Effector memory CD8-positive, alpha-beta T cell (primary cell): ENCODE measurements at places on chromosomes 11 and 22.

DNA sequence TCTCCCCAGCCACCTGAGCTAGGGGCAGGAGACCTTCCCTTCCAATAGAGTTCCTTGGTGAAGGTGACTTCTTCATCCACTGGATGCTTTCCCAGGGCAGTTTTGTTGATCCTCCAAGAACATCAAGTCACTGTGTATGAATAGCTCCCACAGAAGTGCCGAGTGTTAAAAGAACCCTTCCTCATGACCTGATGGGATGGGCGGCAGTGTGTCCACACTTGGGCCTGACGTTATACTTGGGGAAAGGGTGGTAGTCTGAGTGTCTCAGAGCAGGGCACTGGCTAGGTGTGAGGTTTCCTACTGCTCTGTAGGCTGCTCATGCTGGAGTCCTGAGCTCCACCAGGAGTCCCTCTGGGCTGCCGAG lies 7.6 kb upstream of the LYVE1 start:
- DNase-seq, result no peak

DNA sequence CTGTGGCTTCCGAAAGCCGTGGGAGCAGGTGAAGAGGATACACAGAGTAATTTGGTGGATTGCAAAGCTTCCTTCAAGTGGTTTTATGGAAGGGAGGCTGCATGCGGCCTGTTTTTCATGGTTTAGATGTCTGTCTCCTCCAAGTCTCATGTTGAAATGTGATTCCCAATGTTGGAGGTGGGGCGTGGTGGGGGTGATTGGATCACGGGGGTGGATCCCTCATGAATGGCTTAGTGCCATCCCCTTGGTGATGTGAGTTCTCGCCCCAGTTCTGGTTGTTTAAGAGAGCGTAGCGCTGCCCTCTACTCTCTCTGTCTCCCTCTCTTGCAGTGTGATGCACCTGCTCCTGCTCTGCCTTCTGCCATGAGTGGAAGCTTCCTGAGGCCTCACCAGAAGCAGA lies 247.8 kb upstream of the B3GAT1 start:
- DNase-seq, result no peak

DNA sequence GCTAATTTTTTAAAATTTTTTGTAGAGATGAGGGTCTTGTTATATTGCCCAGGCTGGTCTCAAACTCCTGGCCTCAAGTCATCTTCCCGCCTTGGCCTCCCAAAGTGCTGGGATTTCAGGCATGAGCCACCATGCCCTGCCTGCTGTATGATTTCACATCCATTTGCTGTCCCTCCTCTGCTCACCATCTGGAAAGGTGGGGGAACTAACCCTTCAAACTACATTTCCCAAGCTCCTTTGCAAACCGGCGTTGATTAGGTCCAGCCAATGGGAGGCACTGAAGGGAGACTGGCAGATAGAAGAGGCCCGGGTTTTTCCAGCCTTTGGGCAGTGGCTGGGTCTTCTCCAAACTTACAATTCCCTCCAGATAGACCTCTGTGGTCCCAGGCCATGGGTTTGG lies 19.3 kb downstream of the RFPL1 start:
- DNase-seq, result no peak

- no peak for DNase-seq
Measured at GRCh38 chr11:43574949-43575912, 105.3 kb upstream of the HSD17B12 start.

GRCh38 chr22:36369922-36370791 lies 17.6 kb downstream of the MYH9 start:
- DNase-seq, result no peak

DNA sequence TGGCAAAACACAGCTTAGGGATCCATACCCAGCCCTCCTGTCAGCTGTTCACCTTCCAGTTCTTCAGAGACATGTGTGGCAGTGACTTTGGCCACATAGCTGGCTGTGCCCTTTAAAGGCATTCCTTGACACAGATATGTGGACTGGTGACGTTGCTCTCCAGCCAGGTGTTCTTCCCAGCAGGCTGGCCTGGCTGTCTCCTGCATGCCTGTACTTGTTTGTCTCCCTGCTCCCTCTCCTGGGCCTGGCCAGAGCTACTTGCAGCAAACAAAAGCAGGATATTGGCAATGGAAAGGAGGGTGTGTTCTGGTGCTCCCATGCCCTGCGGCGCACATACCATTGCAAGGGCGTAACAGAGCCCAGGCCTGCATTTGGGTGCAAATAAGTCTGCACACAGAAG lies 38.3 kb downstream of the PIK3IP1 start:
- DNase-seq, result no peak

DNA sequence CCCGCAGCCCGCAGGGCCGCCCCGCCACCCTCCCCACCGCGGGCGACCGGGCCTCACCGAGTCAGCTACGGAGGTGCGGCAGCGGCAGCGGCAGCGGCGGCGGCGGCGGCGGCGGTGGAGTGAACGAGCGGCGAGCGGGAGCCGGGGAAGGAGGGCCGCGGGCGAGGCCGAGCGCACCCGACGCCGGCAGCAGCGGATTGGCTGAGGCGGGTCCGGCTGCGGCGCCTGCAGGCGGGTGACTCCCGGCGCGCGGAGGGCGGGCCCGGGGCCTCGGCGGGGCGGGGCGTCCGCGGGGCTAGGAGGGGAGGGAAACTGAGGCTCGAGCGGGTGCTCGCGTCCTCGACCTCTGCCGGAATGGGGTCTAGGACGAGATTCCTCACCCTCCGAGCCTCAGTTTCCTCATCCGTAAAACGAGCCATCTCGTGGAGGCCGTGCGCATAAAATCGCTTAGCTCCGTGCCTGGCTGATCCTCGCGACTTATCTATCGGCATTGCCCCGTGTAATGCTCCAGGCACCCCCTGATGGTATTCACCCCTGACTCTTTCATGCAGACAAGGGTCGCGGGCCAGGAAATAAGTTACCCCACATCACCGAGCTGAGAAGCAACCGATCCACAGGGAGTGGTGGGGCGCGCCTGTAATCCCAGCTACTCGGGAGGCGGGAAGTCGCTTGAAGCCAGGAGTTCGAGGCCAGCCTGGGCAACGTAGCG lies at the start of gene CPT1A:
Gene CPT1A, minus strand, starts transcription at position 199 of the 709 bp plus-strand sequence. CDS start 26,442 bp downstream, outside the sequence.
- DNase-seq, result peak; percentile 63

DNA sequence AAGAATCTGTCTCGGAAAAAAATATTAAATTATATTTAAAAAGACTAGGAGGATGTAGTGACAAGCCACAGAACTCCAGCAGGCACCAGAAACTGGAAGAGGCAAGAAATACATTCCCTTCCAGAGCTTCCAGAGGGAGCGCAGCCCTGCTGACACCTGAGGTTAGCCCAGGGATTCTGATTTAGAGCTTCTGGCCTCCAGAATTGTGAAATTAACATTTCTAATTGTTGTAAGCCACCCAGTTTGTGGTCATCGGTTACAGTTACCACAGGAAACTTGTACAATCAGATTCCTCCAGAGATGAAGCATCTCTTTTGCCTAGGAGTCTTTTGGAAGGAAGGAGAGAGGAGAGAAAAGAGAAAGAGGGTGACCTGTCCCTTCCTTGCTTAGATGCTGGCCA lies 6.4 kb upstream of the UBASH3B start:
- no peak for DNase-seq

GRCh38 chr11:112255067-112255720 lies 5.5 kb downstream of the PLET1 start:
- DNase-seq, result no peak

- DNase-seq, result no peak
Measured at GRCh38 chr11:17739945-17740338, 5.4 kb downstream of the KCNC1 start.

DNA sequence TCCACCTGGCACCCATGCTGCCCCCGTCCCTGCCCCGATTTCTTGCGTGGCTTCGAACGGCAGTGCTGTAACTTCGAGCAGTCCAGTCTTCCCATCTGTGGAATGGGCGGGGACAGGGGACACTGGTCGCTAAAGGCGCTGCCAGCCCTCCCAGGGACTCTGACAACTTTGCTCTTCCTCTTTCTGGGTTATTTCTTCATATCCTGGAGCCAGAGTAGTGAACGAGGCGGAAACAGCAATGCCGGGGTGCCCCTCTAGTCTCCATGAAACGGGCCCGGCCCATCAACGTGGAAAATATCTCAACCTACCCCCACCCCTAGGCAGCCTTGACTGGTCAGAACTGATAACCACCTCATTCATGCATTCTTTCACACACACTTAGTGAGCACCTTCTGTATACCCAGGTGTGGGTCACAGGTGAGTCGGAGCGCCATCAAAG lies 42.8 kb downstream of the TRIOBP start:
- no peak for DNase-seq

DNA sequence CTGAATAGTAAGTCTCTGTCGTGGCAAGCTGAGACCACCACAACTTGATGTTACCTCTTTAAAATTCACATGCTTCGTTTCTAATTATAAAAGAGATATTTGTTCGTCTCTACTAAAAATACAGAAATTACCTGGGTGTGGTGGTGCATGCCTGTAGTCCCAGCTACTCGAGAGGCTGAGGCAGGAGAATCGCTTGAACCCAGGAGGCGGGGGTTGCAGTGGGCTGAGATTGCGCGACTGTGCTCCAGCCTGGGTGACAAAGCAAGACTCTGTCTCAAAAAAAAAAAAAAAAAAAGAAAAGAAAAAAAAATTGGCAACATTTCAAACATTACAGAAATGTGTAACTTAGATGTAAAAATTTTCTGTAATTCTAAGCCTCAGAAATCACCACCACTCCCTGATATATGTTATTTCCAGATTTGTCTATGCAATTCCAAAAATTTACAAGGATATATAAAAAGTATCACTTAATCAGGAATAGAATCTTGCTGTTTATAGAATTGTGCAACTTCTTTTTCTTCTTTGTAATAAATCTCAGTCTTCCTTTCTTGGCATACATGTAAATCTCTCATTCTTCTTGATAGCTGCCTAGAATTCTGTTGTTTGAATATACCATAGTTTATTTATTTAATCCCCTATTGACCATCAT lies 37.3 kb downstream of the C11orf96 start:
- no peak for DNase-seq

GRCh38 chr22:47713941-47714340 lies 951.5 kb downstream of the TBC1D22A start:
- DNase-seq, result no peak

DNA sequence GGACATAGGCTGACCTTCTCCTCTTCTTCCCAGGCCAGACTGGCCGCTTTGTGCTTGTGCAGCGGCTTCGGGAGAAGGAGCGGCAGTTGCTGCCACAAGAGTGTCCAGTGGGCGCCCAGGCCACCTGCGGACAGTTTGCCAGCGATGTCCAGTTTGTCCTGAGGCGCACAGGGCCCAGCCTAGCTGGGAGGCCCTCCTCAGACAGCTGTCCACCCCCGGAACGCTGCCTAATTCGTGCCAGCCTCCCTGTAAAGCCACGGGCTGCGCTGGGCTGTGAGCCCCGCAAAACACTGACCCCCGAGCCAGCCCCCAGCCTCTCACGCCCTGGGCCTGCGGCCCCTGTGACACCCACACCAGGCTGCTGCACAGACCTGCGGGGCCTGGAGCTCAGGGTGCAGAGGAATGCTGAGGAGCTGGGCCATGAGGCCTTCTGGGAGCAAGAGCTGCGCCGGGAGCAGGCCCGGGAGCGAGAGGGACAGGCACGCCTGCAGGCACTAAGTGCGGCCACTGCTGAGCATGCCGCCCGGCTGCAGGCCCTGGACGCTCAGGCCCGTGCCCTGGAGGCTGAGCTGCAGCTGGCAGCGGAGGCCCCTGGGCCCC lies 1.4 kb downstream of the RASSF7 start:
- DNase-seq, result no peak

DNA sequence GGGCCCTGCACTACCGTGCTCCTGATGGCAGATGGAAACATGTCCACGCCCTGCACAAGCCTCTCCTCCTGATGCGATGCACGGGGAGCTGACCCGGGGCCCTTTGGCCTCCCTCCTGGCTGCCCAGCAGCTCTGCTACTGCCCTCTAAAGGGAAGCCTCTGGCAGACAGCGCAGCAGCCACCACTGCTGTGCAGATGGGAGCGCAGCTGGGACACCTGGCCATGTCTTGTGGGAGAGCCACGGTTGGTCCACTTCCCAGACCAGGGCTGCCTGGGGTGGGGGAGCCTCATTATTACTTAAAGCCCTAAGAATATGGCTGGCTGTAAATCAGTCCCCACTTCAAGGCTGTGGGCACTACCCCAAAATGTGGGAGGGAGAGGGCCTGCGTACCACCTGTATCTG lies 38.3 kb downstream of the TBX1 start:
- DNase-seq, result no peak

GRCh38 chr22:32722441-32722840 lies 79.1 kb upstream of the TIMP3 start:
- no peak for DNase-seq

GRCh38 chr11:94017446-94017845 lies 3.7 kb upstream of the HEPHL1 start:
- DNase-seq, result no peak

DNA sequence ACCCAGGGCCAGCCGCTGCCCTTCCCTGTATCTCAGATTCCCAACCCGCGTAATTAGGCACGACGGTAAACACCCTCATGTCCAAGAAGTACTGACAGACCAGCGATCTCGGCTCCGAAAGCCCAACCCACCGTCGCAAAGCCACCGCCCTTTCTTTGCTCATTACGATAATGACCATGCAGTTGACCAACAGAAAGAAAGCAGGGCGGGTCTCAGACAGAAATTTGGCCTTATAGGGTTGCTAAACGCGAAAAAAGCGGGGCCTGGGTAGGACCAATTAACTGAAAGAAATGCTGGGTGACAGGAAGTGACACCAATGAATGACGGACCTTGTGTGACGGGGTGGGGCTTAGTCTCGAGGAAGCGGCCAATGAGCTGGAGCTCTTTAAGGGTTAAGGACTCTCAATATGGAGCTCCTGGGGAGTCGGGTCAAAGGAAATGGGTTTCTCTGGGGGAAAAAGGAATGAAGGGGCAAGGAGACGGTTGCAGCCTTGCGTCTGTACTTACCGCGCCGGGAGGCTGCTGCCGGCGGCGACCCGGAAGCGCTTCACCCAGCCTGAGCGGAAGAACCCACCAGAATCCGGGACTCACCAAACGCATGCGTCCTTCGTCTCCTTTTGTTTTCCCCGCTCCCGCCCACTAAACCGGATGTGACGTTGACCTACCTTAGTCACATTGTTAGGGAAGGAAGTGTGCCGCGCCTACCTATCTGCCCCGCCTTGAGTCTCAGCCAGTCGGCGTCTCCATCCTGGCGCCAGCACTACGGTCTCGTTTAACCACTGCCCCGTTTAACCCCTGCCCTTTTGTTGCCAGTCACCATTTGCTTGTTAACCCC lies at the start of gene ANAPC15:
Gene ANAPC15, minus strand, starts transcription at position 553 of the 835 bp plus-strand sequence. CDS start 1,419 bp downstream, outside the sequence.
- peak; percentile 99 for DNase-seq

GRCh38 chr11:120695426-120695825 lies 183.9 kb downstream of the GRIK4 start:
- no peak for DNase-seq

- no peak for DNase-seq
Measured at GRCh38 chr11:117679461-117679860, 117.6 kb downstream of the DSCAML1 start.
